ENCODE measurements at places on chromosomes 13 and 19.
A peak's percentile ranks its signal among the peaks of the same experiment; 100 is the strongest.

- no peak for DNase-seq
These were observed at the start of gene MAP4K1 for GRCh38 chr19:38617764-38618589. TSS of gene MAP4K1 (minus strand) at chr19:38617953. CDS start at chr19:38617895, 58 bp downstream.

DNA sequence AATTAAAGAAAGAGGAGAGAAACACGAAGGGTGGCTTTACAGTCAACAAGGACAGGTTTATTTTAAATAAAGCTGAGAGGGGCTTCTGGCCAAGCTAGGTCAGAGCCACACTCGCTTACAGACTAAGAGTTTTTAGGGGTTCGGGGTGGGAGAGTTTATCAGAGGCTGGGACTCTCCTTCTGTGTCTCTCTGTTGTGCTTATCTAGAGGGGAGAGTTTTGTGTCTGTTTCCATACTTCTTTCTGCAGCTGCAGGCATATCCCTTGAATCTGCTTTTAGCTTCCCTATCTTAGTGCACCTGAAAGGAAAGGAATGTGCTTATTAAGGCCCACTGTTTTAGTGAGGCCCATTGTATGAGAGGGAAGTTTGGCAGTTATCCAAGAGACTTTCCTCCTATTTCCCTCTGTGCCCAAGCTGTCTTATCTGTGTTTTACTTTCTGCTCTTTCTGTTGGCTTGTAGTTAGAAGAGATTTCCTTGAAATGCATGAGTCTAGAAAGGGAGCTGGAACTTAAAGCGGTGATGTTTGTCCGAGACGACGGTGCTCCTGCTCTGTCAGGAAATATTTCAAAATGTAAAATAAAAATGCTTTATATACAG is 275.3 kb downstream of the KCTD12 start:
- DNase-seq: no peak

GRCh38 chr19:42403586-42403985 is 13.5 kb upstream of the CNFN start:
- no peak for DNase-seq

DNA sequence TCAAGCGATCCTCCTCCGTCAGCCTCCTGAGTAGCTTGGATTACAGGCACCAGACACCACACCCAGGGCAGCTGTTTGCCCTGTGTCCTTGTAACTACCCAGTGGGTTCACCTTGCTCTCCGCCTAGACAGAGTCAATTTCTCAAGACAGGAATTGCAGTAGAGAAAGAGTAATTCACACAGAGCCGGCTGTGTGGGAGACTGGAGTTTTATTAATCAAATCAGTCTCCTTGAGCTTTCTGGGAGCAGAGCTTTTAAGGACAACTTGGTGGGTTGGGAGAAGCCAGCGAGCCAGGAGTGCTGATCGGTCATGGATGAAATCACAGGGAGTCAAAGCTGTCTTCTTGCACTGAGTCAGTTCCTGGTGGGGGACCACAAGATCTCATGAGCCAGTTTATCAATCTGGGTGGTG is 20.6 kb upstream of the ADGRE1 start:
- peak; percentile 87 for DNase-seq

- DNase-seq: no peak
These were observed 9.6 kb downstream of the STARD13 start for GRCh38 chr13:33275916-33276315.

DNA sequence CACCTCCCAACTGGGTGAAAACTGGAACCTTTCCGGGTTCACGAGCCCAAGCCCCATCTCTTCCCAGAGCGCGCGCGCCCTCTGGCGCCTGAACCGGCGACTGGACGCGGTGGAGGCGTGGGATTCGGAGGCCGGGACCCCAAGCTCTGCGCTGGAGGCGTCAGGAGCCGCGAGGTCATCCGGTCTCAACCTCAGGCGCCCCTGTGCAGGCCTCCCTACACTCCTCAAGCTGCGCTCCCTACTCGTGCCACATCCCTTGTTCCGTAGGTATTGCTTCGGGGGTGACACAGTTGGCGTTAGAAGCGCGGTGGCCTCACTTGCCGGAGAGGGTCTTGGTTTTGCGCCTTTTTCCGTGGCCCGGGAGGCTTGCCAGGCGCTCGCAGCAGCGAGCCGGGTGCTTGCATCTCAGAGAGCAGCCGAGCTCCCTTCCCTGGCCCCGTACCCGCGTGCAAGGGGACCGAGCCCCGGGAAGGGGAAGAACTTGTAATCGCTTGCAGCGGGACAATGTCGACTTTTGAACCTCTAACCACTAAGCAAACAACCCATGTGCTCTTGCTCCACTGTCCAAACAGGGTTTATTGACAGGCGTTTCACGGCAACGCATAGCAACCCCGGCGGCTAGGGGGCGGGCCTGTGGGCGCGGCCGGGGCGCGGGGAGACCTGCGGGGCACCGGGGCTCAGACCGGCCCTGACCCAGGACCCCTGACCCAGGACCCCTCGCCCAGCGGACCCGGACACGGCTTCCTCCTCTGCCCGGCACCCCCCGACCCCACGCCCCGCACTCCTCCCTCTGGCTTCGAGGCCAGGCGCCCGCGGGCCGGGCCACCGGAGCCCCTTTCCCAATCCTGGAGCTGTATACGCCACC is 8.5 kb downstream of the CDX2 start:
- DNase-seq: peak; percentile 65

GRCh38 chr19:33226550-33227241 is 1.0 kb upstream of the SLC7A10 start:
- no peak for DNase-seq

DNA sequence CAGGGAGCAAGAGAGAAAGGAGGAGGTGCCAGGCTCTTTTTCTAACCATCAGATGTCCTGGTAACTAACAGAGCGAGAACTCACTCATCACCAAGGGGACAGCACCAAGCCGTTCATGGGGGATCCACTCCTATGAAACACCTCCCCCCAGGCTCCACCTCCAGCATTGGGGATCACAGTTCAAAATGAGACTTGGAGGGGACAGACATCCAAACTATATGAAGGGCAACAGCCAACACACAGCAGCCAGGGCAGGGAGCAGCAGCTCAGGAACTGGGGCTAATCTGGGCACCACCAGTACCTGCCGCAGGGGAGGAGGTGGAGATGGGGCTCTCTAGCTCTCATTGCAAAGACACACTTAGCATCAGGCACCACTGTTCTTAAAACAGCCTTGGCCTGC is 34.3 kb upstream of the VSTM2B start:
- no peak for DNase-seq

- DNase-seq: peak; percentile 79
These were observed 198.5 kb downstream of the KATNAL1 start for GRCh38 chr13:30108913-30109237.

- DNase-seq: no peak
These were observed 176.8 kb downstream of the ZNF737 start for GRCh38 chr19:20388706-20389225.

DNA sequence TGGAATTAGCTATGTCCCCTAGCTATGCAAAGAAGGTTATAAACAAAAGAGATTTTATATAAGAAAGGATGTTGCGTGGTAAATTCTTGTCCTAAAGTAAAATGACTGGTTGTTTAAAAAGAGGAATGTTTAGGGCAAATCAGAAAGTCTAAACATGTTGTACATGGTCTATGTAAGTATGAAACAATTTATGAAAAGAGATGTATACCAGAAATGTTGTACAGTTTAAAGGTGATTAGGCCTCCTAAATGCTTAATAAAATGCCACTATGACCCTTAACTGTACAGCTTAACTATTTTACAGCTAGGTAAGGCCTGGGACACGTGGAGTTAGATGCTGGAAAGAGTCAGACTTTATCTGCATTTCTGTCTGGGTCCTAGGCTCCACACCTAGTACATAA is 775.9 kb upstream of the KLHL1 start:
- DNase-seq: no peak

DNA sequence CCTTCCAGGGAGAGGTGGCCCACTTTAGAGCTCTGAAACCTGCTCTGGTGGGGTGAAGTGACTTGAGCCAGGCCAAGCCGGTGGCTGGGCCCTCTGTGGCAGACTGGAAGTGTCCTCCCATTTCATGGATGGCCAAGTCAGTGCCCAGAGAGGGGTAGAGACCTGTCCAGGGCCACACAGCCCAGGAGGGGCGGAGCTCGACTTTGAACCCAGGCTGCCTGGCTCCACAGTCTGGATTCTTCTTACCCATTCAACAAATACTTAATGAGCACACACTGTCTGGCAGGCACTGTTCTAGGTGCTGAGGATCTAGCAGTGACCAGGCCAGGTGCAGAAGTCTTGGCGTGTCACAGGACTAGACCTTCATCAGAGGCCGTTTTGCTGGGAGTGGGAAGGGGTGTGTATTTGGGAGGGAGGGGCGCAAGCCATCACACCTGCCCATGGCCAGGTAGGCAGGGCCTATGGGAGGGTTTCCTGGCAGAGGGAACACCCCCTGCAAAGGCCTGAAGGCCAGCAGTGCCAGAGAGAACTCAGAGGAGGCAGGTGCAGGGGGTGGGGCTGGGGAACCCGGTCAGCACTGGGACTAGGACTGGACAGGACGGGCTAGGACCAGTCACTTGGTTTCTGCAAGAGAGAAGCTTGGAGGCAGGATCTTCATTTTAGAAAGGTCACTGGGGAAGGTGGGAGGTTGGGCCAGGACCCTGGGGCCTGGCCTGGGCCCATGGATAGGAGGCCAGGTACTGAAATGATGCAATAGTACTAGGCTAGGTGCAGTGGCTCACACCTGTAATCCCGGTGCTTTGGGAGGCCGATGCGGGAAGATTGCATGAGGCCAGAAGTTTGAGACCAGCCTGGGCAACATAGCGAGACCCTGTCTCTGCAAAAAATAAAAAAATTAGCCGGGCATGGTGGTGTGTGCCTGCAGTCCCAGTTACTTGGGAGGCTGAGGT is 31.8 kb downstream of the DNM2 start:
- DNase-seq: peak; percentile 27

DNA sequence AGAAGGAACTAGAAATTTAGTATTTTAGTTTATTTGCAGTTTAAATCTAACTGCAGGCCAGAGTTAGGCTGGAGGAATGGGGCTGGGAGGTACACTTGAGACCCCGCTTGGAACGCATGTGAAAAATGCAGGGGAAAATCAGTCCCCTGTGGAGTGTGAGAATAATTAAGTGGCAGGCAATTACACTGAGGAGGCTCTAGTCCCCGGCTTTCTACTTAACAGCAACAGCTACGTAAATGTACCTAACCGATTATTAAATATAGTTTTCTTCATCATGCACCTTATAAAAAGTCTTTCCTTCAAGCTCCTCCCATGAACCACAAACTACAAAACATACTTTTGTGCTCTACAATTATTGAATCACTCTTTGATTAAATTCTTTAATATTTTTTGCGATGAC is 804 bp downstream of the ZNF708 start:
- DNase-seq: peak; percentile 2

GRCh38 chr19:42132030-42132628 is at the start of gene POU2F2:
TSS of gene POU2F2 (minus strand) at chr19:42132446. CDS start at chr19:42132411, 35 bp downstream.
- no peak for DNase-seq

DNA sequence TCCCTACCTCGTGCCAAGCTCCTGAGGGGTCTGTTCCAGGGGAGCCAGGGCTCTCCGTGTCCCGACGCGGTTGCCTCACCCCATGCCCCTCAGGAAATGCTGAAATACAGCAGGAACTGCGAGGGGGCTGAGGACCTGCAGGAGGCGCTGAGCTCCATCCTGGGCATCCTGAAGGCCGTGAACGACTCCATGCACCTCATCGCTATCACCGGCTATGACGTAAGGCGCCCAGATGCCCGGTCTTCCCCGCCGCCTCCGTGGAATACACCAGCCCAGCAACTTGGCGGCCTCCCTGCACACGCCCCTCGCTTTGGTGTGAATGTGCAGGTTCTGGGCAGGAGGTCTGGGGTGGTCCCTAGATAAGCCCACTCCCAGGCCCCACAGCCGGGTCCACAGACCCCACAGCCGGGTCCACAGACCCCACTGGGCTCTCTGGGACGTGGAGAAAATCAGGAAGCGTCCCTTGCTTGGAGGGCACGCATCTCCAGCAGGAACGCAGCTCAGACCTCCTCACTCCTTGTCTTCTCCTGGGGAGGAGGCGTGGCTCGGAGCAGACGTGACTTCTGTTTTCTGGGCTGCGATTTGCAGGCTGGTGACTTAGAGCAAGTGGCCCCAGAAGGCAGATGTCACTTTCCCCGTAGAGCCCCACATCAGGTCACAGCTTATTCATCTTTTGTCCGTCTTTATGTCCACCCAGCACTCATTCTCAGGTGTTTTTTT is 19.4 kb upstream of the F7 start:
- DNase-seq: no peak

DNA sequence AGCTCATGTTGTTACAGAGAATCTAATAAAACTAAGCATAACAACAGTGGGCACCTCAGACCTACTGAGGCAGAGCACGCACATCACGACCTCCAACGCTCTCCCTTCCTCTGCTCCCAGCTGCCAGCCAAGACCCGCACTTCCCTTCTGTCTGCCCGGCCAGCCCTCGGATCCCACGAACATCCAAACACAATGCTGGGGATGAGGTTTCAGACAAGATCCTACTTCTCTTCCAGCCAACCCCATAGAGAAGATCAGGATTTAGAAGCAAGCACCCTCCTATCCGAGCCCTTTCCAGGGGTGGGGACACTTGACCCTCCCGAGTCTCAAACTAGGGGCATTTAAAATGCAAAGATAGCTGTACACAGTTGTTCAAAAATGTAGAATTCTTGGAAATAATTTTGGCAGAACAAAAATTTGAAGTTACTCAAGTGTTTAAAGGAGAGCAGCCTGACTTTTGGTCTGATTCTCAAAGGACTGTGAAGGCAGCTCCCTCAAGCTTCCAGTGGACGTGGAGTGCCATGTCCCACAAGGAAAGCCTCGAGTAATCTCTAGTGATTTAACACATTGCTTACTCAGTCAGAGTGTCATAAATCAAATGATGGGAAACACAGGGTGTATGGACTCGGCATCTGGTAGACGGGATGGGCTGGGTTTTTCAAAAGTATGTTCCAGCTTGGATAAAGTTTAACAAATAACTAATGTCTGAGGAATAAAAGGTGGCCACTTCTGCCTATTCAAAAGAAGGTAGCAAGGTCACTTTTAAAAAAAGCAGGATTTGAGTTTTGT is 32.8 kb downstream of the ANKRD10 start:
- peak; percentile 59 for DNase-seq

- DNase-seq: no peak
These were observed 16.0 kb downstream of the MAU2 start for GRCh38 chr19:19336597-19336996.

DNA sequence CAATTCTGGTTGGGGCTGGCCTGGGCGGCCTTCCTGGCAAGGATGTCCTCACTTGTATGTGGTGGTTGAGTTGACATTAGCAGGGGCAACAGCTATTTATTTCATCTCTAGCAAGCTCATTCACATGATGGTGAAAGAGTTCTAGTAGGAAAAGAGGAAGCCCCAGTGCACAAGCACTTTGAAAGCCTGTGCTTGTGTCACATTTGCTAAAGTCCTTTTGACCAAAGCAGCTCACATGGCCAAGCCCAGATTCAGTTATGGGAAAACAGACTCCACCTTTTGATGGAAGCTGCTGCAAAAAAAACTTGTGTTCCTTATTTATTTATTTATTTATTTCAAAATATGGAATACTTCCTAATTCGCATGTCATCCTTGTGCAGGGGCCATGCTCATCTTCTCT is 17.2 kb downstream of the GTF2F2 start:
- DNase-seq: no peak

GRCh38 chr13:110597041-110597689 is 18.2 kb upstream of the NAXD start:
- no peak for DNase-seq

- no peak for DNase-seq
These were observed 2.5 kb downstream of the KLK11 start for GRCh38 chr19:51023946-51024345.
